ENCODE measurements at places on chromosomes 7 and 10.

- no peak for DNase-seq
Observed at GRCh38 chr7:131735101-131735500, 178.7 kb upstream of the PODXL start.

GRCh38 chr7:5850944-5851343 is 29.7 kb upstream of the OCM start:
- no peak for DNase-seq

GRCh38 chr10:103273041-103273441 is 3.9 kb upstream of the INA start:
- peak; percentile 97 for DNase-seq

DNA sequence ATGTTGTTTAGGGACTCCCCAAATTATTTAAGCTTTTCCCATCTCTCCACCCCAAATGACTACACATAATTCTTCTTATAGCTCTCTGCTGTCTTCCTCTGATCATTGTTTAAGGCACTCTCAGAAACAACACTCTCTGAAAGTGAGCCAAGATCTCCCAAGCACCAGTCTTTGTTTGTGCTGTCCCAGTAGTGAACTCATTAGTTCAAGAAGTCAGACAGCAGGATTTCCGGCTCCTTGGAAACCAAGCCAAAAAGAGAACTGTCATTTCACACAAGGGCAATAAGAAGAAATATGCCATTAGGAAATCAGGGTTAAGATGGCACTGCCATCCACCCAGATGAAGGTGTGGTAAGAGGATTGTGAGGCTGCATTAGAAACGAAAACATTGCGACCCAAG is 83.1 kb downstream of the FZD1 start:
- DNase-seq: peak; percentile 2

DNA sequence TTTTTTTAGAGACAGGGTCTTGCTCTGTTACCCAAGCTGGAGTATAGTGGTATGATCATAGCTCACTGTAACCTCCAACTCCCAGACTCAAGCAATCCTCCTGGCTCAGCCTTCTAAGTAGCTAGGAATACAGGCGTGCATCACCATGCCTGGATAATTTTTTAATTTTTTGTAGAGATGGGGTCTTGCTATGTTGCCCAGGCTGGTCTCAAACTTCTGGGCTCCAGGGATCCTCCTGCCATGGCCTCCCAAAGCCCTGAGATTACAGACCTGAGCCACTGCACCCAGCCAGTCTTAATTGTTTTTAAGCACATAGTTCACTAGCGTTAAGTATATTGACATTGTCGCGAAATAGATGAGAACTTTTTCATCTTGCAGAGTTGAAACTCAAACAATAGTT is 2.0 kb downstream of the SUPV3L1 start:
- no peak for DNase-seq

DNA sequence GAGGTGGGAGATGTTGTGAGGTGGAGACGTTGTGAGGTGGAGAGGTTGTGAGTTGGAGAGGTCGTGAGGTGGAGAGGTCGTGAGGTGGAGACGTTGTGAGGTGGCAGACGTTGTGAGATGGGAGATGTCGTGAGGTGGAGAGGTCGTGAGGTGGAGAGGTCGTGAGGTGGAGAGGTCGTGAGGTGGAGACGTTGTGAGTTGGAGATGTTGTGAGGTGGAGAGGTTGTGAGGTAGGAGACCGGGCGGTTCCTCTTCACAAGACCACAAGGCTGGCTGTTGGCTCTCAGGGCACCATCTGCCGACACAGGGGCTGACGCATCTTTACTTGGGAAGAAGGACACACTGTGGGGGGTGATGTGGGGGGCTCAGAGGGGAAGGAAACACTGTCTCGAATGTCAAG is 34.7 kb upstream of the SHH start:
- DNase-seq: no peak

- DNase-seq: no peak
Observed at GRCh38 chr10:47225928-47226645, 73.9 kb upstream of the GDF10 start.
